IMR-90 (cell line): ENCODE measurements at places on chromosomes 6 and 20. TPM values are rescaled to one million over a fixed set of nuclear protein-coding genes. Genes with fewer than 3 reads are reported as not detected.
A peak's percentile ranks its signal among the peaks of the same experiment; 100 is the strongest.

DNA sequence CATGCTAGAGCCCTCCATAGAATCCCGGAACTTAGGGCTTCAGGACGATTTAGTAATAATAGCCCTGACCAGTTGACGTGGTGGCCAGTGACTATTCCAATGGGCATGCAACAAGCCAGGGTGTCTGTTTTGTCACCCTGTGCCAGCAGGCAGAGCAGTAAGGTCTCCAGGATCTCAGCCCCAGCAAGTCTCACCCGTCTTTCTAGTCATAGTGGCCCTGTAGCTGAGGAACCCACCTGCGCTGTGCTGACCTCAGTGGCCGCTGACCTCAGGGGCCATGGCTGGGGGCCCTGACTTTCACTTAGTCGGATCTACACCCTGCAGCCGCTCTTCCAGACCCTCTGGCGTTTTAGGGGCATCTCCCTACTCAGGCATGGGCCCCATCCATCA, 36.8 kb downstream of the PRR18 start:
- no peak overlapping the region for H3K4me3 ChIP-seq
- H3K36me3 ChIP-seq, result no peaks in the 10 kb centered on the region
- H3K27ac ChIP-seq, result no peak overlapping the region
- DNase-seq, result no peak
- H3K27me3 ChIP-seq, result peaks cover 18% of the 10 kb centered on the region

- no peaks in the 10 kb centered on the region for H3K36me3 ChIP-seq
- no peak for DNase-seq
- H3K27ac ChIP-seq, result no peak overlapping the region
- H3K4me1 ChIP-seq, result no peaks in the 10 kb centered on the region
- H3K4me3 ChIP-seq, result no peak overlapping the region
Observed at GRCh38 chr6:12528136-12528535, 188.4 kb upstream of the PHACTR1 start.

DNA sequence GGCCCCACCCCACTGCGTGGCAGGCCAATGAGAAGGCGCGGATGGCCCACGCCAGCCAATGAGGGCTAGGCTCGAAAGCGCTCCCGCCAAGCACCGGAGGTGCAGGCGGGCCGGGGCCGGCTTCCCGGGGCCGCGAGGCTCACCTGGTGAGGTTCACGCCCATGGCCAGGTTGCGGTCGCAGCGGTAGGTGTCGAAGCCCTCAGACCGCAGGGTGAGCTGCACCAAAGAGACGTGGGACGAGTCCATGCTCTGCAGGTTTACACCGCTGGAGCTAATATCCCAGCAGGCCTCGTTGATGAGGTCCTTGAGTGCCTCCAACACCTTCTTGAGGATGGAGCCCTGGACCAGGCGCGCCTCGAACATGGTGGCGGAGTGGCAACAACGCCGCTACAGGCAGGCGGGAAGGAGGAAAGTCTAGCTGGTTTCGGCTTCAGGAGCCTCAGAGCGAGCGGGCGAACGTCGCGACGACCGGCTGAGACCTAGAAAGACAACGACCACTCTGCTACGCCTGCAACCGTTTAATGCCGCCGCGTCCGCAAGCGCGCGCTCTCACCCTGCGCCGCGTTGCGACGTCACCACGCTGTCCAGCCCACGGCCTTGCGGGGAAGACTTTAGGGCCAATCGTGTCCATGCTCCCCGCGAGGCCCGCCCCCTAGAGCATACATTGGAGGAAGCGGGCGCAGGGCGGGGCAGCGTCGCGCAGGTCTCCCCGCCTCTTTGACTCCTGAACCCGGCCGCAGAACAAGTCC, at the start of gene PCNA:
PCNA (minus strand) TSS at position 524 of the 750 bp plus-strand sequence; CDS start at position 364, 160 bp downstream.
- H3K27ac ChIP-seq, result peak within 1 kb of the TSS; percentile 99
- peak; percentile 96 for DNase-seq
- no peaks in the 10 kb centered on the region for H3K27me3 ChIP-seq
- peaks cover 6% of the 10 kb centered on the region for H3K36me3 ChIP-seq
- H3K4me3 ChIP-seq, result peak within 1 kb of the TSS; percentile 70
- peaks cover 2% of the 10 kb centered on the region for H3K4me1 ChIP-seq

The TMEM217 gene
- 1.4 TPM in 2 replicates for total RNA-seq

The OR2B6 gene
- total RNA-seq, result not detected in 2 replicates
